ENCODE measurements at places on chromosomes 3 and 15. TPM values are rescaled to one million over a fixed set of nuclear protein-coding genes. Genes with fewer than 3 reads are reported as not detected.

The GPR156 gene
- 1.6 TPM for total RNA-seq

The MKRN2OS gene
- total RNA-seq = not detected

- H3K4me1 ChIP-seq = no peaks in the 10 kb centered on the region
- DNase-seq = no peak
- H3K4me3 ChIP-seq = no peak overlapping the region
- H3K27me3 ChIP-seq = peaks cover 15% of the 10 kb centered on the region
These were observed 104.5 kb downstream of the TFG start for GRCh38 chr3:100813828-100814227.

GRCh38 chr15:62653122-62653521, 389.4 kb upstream of the TPM1 start:
- peaks cover 9% of the 10 kb centered on the region for H3K36me3 ChIP-seq
- no peak for DNase-seq
- no peak overlapping the region for H3K4me3 ChIP-seq
- H3K27me3 ChIP-seq = no peaks in the 10 kb centered on the region
- no peaks in the 10 kb centered on the region for H3K4me1 ChIP-seq

The TUSC7 gene
- not detected for total RNA-seq

DNA sequence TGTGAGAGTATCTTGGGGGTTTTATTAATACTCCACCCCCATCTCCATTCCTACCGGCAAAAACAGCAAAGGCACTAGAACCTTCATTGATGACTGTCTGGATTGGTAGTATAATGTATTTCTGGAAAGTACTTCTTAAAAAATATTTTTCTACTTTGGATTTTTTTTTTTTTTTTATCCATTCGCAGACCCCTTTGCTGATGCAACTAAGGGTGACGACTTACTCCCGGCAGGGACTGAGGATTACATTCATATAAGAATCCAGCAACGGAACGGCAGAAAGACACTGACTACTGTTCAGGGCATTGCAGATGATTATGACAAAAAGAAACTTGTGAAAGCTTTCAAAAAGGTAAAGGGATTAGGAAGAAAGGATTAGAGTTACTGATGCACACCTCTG, 1.2 kb downstream of the EIF1B start:
- H3K27me3 ChIP-seq = no peaks in the 10 kb centered on the region
- H3K36me3 ChIP-seq = peaks cover 18% of the 10 kb centered on the region
- H3K27ac ChIP-seq = no peak overlapping the region
- peaks cover 17% of the 10 kb centered on the region for H3K4me1 ChIP-seq
- peak; percentile 15 for DNase-seq

GRCh38 chr3:128449111-128449638, 17.5 kb downstream of the DNAJB8 start:
- no peaks in the 10 kb centered on the region for H3K36me3 ChIP-seq
- no peak overlapping the region for H3K27ac ChIP-seq
- no peak overlapping the region for H3K4me3 ChIP-seq

DNA sequence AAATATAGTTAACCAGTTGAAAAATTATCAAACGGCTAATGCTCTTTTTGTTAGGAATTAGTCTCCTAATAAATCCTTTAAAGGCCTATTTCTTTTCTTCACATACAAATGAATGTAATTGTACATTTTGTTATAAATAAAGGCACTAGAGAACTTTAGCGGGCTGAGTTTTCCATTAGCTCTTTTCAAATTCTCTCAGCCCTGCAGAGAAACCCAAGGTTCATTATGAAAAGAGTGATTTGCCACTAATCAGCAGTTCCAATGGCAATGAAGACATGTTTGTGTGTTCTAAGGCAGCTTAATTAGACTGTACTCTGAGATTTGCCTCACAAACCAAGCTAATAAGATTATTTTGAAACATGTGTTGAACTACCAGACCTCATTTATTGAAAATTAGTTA, 64.6 kb upstream of the P2RY1 start:
- H3K36me3 ChIP-seq = no peaks in the 10 kb centered on the region
- DNase-seq = peak; percentile 5
- no peak overlapping the region for H3K27ac ChIP-seq
- no peak overlapping the region for H3K4me3 ChIP-seq
- H3K27me3 ChIP-seq = no peaks in the 10 kb centered on the region
- peaks cover 7% of the 10 kb centered on the region for H3K4me1 ChIP-seq

DNA sequence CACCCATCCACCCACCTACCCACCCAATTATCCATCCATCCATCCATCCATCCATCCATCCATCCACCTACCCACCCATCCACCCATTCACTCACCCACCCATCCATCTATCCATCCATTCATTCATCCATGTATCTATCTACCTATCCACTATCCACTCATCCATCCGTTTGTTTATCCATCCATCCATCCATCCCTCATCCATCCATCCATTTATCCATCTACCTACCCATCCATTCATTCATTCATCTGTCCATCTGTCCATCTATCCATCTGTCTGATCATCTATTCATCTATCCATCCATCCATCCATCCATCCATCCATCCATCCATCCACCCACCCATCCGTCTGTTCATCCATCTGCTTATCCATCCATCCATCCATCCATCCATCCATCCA, 65.7 kb downstream of the FBLN2 start:
- H3K4me3 ChIP-seq = no peak overlapping the region
- no peaks in the 10 kb centered on the region for H3K36me3 ChIP-seq
- no peaks in the 10 kb centered on the region for H3K27me3 ChIP-seq
- H3K4me1 ChIP-seq = no peaks in the 10 kb centered on the region
- DNase-seq = no peak

GRCh38 chr15:60913900-60914299, 315.2 kb downstream of the RORA start:
- no peak overlapping the region for H3K4me3 ChIP-seq
- no peaks in the 10 kb centered on the region for H3K36me3 ChIP-seq
- no peaks in the 10 kb centered on the region for H3K27me3 ChIP-seq

GRCh38 chr3:23276913-23277658, 74.0 kb downstream of the UBE2E2 start:
- H3K4me3 ChIP-seq = no peak overlapping the region
- no peaks in the 10 kb centered on the region for H3K27me3 ChIP-seq
- no peaks in the 10 kb centered on the region for H3K36me3 ChIP-seq
- DNase-seq = no peak
- H3K27ac ChIP-seq = no peak overlapping the region

GRCh38 chr15:31311735-31312619, 14.7 kb upstream of the KLF13 start:
- no peaks in the 10 kb centered on the region for H3K27me3 ChIP-seq
- no peak overlapping the region for H3K4me3 ChIP-seq

The CCR8 gene
- not detected for total RNA-seq

DNA sequence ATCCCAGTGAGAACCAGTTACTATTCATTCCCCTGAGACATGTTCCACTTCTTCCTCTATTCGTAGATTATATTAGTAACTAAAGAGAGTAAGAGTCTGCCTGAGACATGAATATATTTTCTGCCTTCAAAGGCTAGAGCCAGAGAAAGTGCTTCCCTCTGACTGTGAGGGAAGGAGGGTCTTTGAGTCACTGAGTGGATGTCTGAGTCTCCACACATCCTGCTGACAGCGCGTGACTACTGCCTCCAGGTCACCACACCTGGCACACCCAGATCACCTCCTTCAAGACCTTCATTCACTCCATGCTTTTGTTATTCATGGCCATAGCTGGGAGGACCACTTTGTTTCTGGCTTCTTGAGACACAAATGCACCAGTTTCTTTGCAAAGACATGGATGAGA, 135.6 kb downstream of the SOX2 start:
- no peaks in the 10 kb centered on the region for H3K36me3 ChIP-seq
- no peaks in the 10 kb centered on the region for H3K27me3 ChIP-seq
- peaks cover 4% of the 10 kb centered on the region for H3K4me1 ChIP-seq
- H3K27ac ChIP-seq = no peak overlapping the region
- DNase-seq = no peak
- no peak overlapping the region for H3K4me3 ChIP-seq

The ASB14 gene
- not detected for total RNA-seq

The CAPN3 gene
- total RNA-seq = 0.37 TPM

The ZBTB38 gene
- 16.9 TPM for total RNA-seq

- DNase-seq = no peak
- H3K27me3 ChIP-seq = no peaks in the 10 kb centered on the region
- H3K36me3 ChIP-seq = no peaks in the 10 kb centered on the region
- H3K27ac ChIP-seq = no peak overlapping the region
- H3K4me1 ChIP-seq = no peaks in the 10 kb centered on the region
These were observed 212.5 kb upstream of the FEZF2 start for GRCh38 chr3:62585861-62586260.

The ZKSCAN7 gene
- total RNA-seq = 14.1 TPM

DNA sequence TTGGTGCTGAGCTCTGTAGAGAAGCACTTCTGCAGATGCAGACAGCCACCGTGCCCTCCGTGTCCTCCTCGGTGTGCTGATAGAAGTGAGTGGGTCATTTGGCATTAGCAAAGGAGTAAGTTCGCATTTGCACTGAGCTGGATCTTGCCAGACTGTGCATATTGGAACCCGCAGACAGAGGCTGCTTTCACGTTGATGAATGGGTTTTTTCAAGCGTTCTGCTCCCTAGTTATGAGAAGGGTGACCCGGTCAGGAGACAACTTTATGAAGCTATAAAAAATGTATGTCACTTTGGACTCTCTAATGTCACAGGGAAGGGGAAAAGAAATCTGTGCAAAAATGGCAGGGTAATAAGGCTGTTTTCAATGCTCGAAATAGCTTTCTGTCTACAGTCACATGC, 739.4 kb downstream of the MCTP2 start:
- H3K4me3 ChIP-seq = no peak overlapping the region
- peaks cover 7% of the 10 kb centered on the region for H3K4me1 ChIP-seq
- no peak for DNase-seq
- no peak overlapping the region for H3K27ac ChIP-seq
- no peaks in the 10 kb centered on the region for H3K27me3 ChIP-seq

DNA sequence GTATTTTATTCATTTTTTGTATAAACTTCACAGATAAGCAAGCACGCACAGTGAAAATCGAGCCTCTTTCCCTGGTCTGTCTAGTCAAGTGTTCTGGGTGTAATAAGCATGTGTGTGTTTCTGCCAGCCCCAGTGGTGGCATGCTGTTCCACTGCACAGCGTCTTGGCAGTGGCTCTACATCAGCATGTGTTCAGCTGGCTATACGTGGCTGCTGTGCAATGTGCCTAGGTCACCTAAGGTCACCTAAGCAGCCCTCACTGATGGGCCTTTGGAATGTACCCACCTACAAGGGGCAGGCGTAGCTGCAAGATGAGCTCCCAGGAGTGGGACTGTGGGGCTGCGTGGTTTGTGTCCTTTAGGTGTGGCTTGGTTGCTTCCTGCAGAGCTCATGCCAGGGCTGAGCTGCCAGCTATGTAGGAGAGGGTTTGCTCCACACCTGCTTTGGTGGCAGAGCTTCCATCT, 4.9 kb downstream of the LIMD1 start:
- no peaks in the 10 kb centered on the region for H3K27me3 ChIP-seq
- H3K4me3 ChIP-seq = no peak overlapping the region
- peaks cover 6% of the 10 kb centered on the region for H3K4me1 ChIP-seq
- no peak for DNase-seq
- H3K36me3 ChIP-seq = no peaks in the 10 kb centered on the region

- no peaks in the 10 kb centered on the region for H3K36me3 ChIP-seq
- no peak overlapping the region for H3K4me3 ChIP-seq
- H3K27ac ChIP-seq = no peak overlapping the region
- no peaks in the 10 kb centered on the region for H3K4me1 ChIP-seq
These were observed 30.7 kb downstream of the XXYLT1 start for GRCh38 chr3:195240171-195240701.

DNA sequence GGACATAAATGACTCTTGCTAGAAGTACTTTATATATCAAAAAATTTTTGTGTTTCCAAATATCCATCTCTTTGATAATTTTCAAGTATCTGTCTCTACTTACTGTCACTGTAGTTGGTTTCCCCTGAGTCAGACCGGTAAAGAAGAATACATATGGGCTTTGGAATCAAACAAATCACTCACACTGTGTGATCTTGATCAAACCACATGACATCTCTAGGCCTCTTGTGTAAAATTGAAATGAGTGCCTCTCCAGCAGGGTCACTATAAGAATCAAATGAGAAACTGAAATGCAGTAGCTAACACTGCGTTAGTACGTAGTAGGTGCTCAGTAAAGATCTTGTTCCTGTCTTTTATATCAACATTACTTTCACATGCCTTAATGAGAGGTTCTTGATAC, 314.6 kb upstream of the STT3B start:
- no peak for DNase-seq
- H3K27me3 ChIP-seq = no peaks in the 10 kb centered on the region
- no peaks in the 10 kb centered on the region for H3K4me1 ChIP-seq
- no peaks in the 10 kb centered on the region for H3K36me3 ChIP-seq
- H3K27ac ChIP-seq = no peak overlapping the region
- H3K4me3 ChIP-seq = no peak overlapping the region

GRCh38 chr3:4841776-4842440, 137.3 kb upstream of the BHLHE40 start:
- H3K27ac ChIP-seq = no peak overlapping the region
- no peaks in the 10 kb centered on the region for H3K36me3 ChIP-seq
- no peak overlapping the region for H3K4me3 ChIP-seq
- no peaks in the 10 kb centered on the region for H3K4me1 ChIP-seq

GRCh38 chr3:58867621-58868020, 182.2 kb downstream of the CFAP20DC start:
- no peaks in the 10 kb centered on the region for H3K4me1 ChIP-seq
- DNase-seq = no peak
- no peak overlapping the region for H3K27ac ChIP-seq
- no peak overlapping the region for H3K4me3 ChIP-seq
- H3K27me3 ChIP-seq = no peaks in the 10 kb centered on the region

Data from neural progenitor cell (in vitro differentiated cells).